Femur (tissue), 1 donor: ENCODE measurements at places on chromosomes 1 and 21.
A peak's percentile ranks its signal among the peaks of the same experiment; 100 is the strongest.

DNA sequence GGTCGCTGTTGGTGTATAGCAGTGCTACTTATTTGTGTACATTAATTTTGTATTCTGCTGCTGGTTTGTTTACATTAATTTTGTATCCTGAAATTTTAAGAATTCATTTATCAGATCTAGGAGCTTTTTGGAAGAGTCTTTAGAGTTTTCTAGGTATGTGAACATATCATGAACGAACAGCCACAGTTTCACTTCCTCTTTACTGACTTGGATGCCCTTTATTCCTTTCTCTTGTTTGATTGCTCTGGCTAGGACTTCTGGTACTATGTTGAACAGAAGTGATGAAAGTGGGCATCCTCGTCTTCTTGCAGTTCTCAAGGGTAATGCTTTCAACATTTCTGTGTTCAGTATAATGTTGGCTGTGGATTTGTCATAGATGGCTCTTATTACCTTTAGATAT lies 1757.9 kb downstream of the BRINP3 start:
- DNase-seq = no peak

DNA sequence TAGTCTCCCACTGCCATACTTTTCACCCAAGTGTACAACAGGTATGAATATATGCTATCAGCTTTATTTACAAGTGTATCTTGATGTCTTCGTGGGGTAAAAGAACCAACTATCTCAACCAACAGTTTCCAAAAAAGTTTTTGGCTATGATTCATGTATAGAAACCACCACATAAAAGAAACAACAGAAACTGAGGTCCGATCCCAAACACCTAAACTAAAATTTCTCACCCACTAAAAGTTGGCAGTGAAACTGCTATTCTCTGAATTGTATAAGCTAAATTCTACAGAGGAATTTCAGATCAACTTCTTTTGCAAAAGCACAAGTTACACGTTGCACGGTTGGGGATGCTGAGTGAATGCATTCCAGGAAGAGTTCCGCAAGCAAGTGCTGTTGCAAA lies 5.0 kb upstream of the KCNE1 start:
- DNase-seq = no peak

GRCh38 chr21:45824546-45825215 lies 156.9 kb upstream of the COL6A1 start:
- no peak for DNase-seq

DNA sequence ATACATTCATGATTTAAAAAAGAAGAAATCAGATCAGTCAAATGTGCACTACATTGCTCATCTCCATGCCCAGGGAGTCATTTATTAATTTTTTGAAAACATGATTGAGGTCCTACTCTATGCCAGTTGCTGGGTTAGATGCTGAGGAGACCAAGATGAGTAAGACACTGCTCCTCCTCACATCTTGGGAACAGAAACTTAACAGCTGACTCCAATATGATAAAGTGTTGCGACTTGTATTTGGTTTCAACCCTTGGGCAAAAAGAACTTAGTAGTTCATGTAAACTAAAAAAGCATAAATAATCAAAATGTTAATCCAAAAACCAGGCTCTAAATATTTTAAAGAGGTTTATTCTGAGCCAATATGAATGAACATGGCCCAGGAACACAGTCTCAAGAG lies 56.9 kb downstream of the OPTC start:
- no peak for DNase-seq

DNA sequence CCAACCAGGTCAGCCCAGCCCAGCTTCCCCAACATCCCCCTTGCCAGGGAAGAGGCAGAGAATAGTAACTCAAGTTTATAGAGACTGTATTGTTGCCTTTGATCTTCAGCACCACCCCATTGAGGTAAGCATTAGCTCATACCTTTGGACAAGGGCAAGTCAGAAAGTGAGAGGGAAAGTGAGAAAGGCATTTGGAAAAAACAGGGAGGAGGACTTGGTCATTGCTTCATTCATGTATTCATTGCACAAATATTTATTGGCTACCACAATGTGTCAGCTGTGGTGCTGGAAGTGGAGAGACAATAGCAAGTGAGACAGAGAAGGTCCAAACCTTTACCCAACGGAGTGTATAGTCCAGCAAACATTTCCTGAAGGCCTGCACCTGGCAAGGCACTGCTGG lies 561.2 kb downstream of the KIF26B start:
- DNase-seq = no peak

DNA sequence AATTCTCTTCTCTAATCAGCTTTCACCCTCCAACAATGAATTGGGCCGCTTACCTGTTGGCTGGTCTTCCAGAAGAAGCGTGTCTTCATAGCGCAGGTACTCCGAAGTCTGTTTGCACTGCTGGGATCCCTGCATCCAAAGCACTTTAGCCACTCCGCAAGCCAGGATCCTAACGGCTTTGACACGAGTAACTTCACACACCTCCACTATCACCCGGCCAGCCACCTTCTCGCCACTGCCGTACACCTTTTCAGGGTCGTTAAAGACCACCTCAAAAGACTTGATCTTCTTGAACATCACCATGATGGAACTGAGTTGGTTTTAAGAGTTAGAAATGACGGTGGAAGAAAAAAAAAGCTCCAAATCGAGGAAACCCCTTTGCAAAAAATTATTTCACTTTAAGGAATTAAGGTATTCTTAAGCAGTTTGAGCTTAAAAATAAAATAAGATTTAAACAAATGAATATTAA lies 381 bp downstream of the TXNIP start:
- DNase-seq = no peak

DNA sequence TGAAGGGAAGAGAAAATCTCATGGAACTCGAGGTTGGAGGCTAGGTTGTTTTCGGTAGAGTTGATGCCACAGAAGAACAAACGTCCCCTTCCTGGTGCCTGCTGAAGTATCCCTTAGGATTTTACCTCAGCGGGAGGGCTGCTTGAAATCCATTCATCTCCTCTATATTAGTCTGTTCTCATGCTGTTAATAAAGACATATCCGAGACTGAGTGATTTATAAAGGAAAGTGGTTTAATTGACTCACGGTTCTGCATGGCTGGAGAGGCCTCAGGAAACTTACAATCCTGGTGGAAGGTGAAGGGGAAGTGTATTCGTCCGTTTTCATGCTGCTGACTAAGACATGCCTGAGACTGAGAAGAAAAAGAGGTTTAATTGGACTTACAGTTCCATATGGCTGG lies 413.5 kb downstream of the NPHP4 start:
- no peak for DNase-seq

GRCh38 chr1:50080904-50081586 lies 27.7 kb upstream of the ELAVL4 start:
- DNase-seq = no peak

DNA sequence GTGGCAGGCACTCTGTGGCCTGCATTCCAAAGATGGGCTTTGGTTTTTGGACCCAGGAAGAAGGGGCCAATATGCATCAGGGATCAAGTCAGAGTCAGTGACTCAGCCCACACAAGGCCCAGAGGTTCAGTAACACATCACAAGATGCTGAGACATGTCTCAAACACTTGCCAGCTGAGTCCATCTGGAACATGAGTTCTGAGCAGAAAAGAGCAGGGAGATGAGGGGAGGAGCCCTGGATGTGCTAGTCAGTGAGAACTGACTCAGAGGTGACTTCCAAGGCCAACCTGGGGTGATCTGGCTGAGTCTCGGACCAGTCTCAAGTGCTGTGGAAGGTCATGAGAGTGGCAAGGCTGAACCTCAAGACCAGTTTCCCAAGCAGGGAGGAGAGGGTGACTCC lies 150.1 kb downstream of the CDC7 start:
- peak; percentile 77 for DNase-seq

- peak; percentile 29 for DNase-seq
Measured at GRCh38 chr1:59025898-59026426, 242.1 kb upstream of the JUN start.

GRCh38 chr1:81254560-81254959 lies 546.2 kb upstream of the ADGRL2 start:
- DNase-seq = no peak

DNA sequence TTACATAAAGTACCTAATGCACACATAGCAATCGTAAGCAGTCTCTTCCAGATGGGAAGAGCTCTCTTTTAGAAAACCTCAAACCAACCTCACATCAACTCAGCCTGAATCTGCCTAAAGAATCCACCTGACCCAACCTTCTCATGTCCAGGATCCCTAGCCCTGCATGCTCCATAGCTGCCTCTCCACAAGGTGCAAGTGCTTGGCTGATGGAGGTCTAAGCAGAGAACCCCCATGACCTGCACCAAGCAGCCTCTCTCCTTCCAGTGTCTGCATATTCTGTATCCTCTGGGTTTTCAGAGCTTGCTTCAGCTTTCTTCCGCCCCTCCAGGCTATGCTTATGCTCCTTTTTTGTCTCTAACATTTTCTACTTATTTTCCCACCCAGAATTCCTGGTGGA lies 2.5 kb downstream of the LY9 start:
- DNase-seq = no peak

GRCh38 chr1:60425528-60425927 lies 352.0 kb upstream of the C1orf87 start:
- DNase-seq = no peak

DNA sequence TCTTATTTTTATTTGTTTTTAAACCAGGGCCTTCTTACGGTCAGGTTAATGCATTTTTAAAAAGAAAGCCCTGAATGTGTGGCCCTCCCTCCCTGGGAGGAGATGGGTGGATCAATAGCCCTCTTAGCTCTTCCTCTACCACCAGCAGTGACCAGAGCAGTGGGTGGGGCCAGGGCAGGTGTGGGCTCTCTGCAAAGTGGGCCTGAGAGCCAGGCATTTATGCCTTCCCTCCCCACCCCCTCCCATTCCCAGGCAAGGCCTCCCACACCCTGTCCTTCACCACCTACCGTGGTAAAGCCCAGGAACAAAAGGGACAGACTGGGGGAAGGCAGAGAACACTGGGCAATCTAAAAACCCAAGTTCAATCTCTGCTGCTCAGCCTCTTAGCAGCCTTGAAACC lies 63.9 kb downstream of the SSBP3 start:
- DNase-seq = no peak

GRCh38 chr1:60994369-60994768 lies 88.0 kb upstream of the NFIA start:
- no peak for DNase-seq

GRCh38 chr1:8047686-8048445 lies 21.8 kb upstream of the ERRFI1 start:
- peak; percentile 74 for DNase-seq
